Fibroblast of the conjunctiva (primary cell): ENCODE measurements at places on chromosomes 12 and 14.

- DNase-seq, result no peak
Observed at GRCh38 chr12:93027041-93027440, 97.9 kb upstream of the EEA1 start.

DNA sequence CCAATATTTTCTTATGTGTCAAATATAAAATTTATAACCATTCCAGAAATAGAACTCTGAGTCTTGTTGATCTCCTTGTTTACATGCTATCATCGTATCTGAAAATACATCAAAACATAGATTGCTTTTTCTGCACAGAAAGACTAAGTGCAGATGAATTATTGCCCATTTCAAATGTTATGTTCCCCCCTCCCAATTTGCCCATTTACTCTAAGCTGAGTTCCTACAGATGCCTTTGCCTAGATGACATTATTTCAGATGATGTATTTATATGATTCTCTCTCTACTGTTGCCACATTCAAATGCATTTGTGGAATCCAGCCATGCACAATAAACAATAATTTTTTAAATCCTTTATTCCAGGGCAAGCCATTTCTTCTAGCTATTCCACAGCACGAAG is 810.1 kb upstream of the MGAT4C start:
- no peak for DNase-seq

DNA sequence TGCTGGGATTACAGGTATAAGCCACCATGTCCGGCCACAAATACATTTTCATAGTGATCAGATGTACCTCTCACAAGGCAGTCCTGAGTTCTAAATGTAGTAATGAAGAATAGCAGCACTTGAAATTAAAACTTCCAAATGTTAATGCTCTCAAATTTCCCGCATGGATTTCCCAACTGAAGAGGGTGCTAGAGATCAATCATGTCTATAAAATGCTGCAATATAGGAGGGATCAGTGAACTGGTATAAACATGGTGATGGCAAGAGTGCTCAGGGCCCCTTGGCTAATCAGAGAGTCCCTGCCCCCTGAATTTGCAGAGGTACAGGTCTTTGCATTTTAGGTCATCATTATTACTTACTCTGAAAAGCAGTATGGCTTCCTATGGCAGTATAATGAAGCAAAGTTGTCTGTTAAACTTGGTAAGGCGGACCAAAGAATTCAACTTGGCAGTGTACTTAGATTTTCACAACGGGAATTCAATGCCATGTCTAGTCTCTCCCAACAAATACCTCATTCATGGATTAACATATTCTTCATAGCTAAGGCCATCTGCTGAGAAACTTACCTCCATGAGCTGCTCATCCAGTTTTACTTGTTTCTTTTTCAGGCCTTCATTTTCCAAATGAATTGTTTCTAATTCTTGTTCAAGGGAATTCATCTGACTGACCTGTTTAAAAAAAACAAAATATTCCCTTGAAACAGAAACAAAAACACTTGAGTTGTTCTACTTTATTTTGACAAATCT is 67.0 kb upstream of the SAV1 start:
- no peak for DNase-seq

DNA sequence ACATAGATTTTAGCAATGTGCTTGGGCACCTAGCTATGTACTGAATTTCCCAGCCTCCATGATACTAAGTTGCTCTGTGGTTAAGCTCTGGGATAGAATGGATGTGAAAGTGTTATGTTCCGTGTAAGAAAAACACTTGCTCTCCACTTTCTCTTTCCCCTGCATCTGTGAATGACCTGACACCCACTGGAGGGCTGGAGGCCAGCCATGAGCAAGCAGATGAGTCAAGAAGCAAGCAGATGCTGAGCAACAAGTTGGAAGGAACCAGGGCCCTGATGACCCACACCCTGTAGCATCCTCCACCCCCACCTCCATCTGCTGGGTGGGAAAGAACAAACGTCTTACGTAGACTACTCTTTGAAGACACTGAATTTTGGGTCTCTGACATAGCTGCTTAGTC is 56.6 kb downstream of the EID3 start:
- no peak for DNase-seq

- DNase-seq, result peak; percentile 75
Observed at GRCh38 chr12:87930033-87930432, 99.2 kb downstream of the C12orf50 start.

DNA sequence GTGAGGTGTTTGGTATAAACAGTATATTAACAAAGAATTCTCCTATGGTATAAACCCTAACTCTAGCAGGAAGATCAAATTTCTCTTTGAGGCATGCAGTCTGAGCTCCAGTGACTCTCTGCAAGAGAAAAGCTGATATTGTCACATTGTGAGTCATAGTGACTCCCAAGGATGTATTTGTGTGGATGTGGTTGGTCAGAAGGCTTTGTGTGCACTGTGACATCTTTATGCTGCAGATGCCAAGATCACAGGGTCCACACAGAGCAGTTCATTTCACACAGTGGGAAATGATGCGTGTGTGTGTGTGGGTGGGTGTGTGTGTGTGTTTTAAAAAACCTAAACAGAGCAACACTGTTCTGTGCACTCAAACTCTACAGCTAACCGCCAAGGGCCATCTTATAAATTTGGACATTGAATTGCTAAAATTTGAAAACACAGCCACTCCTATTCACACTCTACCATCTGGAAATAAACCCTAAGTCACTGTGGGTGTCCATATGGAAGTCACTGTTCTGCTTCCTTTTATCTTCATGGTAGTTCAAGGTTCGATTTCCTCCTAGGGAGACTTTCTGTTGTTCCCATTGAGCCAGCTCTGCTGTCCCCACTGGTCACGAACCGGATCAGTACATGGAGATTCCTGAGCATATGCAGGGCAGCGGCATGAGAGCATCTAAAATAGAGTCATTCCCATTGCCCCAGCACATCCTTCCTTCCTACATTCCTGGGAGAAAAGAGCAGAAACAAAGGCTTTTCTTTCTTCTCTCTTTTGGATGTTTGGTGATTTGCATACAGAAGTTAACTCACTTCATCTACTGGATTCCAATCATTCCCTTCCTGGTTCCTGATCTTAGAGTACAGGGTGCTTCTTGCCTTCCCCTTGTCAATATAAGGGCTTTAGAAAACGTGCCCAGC is 727.6 kb downstream of the DIO2 start:
- DNase-seq, result no peak

GRCh38 chr14:29236848-29237247 is 470.3 kb downstream of the FOXG1 start:
- DNase-seq, result peak; percentile 60

- DNase-seq, result no peak
Observed at GRCh38 chr12:100610666-100611430, 37.4 kb downstream of the GAS2L3 start.

GRCh38 chr12:103494734-103495468 is 867 bp downstream of the C12orf42 start:
- no peak for DNase-seq

- peak; percentile 70 for DNase-seq
Observed at GRCh38 chr12:19220852-19221466, 91.4 kb downstream of the PLEKHA5 start.

DNA sequence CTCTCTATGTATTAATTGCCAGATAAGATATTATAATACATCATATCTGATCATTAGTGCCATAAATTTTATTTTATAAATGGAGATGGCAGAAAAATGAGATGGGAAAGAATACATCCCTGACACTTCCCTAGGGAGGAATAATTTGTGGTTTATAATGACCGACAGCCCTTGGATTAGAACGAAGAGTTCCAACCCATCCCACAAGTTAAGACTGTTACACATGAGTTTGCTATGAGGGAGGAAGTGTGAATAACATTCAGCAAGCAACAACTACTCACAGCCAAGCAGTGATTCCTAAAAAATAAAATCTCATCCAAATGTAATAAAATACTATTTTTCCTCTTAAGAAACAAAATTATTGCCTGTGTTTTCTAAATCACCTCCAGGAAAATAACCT is 299.0 kb downstream of the CCDC91 start:
- DNase-seq, result no peak

DNA sequence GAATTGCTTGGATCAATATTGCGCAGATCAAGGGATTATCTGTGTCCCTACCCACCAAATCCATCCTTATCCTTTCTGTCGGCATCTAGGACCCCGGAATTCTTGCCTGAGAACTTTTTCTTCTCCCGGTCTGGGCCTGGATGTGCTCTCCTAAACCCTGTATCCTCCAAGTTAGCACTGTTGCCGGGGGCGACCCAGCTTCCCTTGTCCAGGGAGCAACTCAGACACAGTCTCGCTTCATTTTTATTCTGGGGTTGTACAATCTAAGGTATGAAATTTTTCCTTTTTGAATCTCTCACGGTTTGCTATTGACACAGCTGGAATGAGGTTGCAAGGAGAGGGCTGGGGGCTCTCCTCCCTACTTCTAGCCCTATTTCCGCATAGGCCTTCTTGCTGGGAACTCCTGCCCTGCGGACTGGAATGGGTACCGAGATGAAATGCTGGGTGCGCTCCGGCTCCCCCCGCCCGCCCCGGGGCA is 403 bp upstream of the PNP start:
- no peak for DNase-seq

GRCh38 chr12:46233423-46233822 is 35.4 kb downstream of the SLC38A1 start:
- no peak for DNase-seq

- no peak for DNase-seq
Observed at GRCh38 chr12:68559984-68560850, 50.5 kb upstream of the RAP1B start.

DNA sequence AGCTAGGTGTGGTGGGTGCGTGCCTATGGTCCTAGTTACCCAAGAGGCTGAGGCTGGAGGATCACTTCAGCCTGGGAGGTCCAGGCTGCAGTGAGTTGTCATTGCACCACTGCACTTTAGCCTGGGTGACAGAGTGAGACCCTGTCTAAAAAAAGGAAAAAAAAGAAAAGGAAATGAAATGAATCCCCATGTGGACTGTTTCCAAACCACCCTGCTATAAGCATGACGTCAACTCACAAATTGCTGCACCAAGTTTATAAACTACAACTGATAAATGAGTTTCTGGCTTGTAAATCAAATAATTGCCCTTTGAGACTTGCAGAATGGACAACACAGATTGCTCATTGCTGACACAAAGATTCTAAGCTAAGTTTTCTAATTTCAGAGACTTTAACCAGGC is 51.0 kb upstream of the STK38L start:
- no peak for DNase-seq

DNA sequence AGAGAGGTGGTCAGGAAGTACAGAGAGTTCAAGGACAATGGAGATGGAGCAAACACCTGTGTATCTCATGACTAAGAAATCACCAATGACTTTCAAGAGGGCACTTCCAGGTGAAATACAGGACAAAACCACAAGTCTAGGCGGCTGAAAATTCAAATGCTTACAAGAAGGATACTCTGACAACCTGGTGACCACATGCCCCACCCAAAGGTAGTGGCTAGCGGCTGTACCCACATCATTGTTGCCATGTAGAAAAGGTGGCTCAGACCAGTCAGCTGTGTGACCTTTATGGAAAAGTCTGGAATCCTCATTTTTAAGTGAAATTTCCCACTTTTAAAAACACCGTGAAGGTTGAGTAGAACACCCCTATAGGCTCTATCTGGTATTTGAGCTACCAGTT is 48.6 kb upstream of the FRS2 start:
- DNase-seq, result no peak

GRCh38 chr12:83113945-83114344 is 427.2 kb downstream of the TMTC2 start:
- DNase-seq, result no peak

DNA sequence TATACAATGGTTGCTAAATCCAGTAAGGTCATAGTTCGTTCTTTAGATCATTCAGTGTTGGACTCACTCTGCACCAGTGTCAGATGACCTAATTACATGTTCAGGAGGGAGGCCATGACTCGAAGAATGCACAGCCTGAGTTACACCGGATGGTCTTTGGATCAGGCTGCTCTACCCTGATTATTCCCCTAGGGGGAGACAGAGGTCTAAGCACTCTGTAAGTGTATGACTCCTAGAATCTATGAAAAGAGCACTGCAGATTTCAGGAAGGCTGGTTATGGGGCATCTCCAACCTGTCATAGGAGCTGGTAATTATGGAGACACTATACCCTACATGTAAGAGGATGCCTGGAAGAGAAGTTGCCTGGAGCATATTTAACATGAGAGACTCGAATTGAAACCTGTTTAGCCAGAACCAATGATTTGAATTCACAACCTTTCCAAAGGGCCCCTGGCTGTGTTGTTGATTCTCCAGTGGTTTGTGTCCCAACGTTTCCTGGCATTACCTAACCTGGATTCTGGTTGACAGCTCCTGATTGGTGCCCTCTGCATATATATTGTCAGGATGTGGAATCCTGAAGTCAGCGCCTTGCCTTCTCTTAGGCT is at the start of gene MUCL1:
MUCL1 (plus strand) TSS at position 584 of the 606 bp plus-strand sequence. CDS start 67 bp downstream, outside the sequence.
- DNase-seq, result peak; percentile 41

GRCh38 chr12:46959502-46959901 is 119.9 kb upstream of the PCED1B start:
- peak; percentile 40 for DNase-seq

- DNase-seq, result no peak
Observed at GRCh38 chr12:124045671-124046455, 72.8 kb downstream of the ZNF664 start.

DNA sequence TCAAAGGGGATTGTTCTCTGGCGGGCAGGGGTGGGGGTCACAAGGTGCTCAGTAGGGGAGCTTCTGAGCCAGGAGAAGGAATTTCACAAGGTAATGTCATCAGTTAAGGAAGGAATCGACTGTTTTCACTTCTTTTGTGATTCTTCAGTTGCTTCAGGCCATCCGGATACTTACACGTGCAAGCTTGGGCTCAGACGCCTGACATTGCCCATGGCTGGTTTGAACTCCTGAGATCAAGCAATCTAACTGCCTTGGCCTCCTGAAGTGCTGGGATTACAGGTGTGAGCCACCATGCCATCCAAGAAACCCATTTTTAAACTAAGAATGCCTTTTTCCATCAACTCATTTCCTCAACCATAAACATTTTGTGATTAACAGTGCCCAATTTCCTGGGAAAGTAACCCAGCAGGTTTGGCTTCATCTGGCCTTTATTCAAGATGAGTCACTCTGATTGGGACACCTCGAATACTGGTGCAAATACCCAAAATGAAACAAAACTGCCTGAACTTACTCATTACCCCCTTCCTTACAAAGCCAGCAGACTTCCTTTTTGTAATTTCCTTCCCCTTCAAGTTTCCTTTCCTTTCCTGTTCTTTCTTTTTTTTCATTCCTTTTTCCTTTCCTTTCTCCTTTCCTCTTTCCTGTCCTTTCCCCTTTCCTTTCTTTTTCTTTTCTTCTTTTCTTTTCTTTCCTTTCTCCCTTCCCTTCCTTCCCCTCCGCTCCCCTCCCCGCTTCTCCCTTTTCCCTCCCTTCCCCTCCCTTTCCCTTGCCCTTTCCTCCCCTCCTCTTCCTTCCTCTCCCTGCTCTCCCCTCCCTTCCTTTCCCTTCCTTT is 10.2 kb upstream of the RNASE10 start:
- no peak for DNase-seq
